ENCODE measurements at places on chromosomes 16 and 17.

- DNase-seq, result no peak
Observed at GRCh38 chr17:77472468-77473310, 331.9 kb downstream of the SEC14L1 start.

GRCh38 chr17:39224778-39225307, 902 bp downstream of the STAC2 start:
- no peak for DNase-seq

GRCh38 chr16:56518425-56518824, 1.4 kb downstream of the BBS2 start:
- no peak for DNase-seq

- DNase-seq, result no peak
Observed at GRCh38 chr16:22359679-22360078, 14.7 kb downstream of the CDR2 start.

DNA sequence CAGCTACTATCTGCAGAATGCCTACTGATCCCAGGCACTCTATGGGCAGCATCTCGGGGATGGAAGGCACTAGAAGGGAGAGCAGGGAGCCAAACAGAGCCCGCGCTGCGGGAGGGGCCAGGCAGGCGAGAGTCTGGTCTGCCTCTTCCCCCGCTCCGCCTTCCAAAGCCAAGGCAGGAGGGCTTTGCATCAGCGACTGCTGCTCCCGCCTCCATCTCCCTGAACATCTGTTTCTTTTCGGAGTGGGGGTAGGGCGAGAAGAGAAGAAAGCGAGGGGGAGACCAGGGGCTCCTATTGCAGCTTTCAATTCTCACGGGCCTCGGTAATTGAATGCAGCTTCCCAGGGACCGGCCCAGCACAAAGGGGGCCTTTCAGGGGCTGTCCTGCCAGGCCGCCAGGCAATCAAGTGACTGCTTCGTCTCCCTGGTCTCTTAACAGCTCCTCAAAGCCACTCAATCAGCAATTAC, 31.4 kb upstream of the CDC42EP4 start:
- peak; percentile 17 for DNase-seq

Measured in NCI-H526 (cell line).